ENCODE measurements at places on chromosomes 6 and 20. TPM values are rescaled to one million over a fixed set of nuclear protein-coding genes. Genes with fewer than 3 reads are reported as not detected.

DNA sequence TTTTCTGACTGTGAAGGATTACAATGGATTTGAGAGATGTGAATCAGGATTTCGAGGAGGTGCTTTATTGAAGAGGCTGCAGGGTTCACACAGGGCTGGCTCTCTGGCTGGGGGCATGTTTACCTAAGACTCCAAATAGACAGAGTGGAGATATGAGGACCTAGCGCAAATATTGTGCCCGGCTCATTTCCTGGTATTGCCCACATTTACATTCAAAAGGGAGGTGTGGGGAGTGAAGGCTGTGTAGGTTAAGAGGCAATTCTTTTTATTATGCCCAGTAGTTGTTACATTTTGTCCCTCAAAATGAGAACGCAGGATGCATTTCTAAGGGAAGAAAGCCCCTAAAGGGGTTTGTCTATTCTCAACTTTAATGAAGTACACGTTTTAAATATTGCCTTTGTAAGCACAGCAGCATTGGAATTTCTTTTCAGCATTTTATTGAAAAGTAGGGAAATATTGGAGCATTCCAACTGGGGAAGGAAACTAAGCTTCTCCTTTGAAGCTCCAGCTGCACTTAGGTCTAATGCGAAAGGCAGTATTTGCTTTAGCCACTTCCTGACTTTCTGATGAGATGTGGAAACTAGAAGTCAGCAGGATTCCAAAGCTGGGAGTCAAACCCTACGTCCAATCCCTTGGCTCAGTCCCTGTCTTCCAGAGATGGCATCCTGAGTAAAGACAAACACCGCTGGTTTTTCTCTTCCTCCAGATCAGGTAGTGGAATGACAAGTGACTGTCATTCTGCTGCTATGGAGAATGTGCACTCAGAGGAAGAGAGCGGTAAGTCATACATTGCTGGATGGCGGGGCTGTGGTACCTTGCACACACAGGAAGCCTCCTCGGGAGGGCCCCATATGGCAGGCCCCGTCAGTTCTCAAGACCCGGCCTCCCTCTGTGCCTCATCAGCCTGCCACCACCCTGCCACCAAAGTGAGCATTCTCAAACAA, 70.7 kb downstream of the MYB start:
- no peak for DNase-seq

- DNase-seq = no peak
Measured at GRCh38 chr6:90219209-90219985, 77.2 kb downstream of the BACH2 start.

DNA sequence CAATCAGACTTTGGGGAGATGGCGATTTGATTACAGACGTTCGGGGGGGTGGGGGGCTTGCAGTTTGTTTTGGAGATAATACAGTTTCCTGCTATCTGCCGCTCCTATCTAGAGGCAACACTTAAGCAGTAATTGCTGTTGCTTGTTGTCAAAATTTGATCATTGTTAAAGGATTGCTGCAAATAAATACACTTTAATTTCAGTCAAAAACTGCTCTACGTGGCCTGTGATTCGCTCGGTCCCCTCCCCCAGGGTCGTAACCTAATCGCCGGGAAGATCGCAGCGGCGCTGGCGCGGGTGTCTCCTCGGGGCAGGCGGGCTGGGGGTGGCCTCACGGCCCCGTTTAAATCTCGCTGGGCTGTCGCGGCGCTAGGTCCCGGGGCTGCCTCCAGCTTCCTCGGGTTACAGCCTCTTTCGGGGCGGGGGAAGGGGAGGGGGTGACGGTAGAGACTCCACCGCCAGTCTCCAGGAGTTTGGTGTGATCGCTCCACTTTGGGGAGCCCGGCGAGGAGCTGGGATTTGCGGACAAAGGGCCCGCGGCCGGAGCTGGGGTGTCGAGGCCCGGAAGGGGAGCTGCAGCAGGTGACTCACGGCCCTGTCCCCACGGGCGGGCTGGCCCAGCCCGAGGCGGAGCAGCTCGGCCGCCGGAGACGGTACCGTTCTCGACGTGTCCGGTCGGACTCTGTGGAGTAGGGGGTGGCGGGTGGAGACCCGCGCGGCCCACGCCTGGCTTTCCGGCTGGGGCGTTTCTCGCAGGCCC, 4.2 kb downstream of the FOXC1 start:
- DNase-seq = no peak

- no peak for DNase-seq
Measured at GRCh38 chr20:33871362-33871761, 60.2 kb downstream of the CHMP4B start.

DNA sequence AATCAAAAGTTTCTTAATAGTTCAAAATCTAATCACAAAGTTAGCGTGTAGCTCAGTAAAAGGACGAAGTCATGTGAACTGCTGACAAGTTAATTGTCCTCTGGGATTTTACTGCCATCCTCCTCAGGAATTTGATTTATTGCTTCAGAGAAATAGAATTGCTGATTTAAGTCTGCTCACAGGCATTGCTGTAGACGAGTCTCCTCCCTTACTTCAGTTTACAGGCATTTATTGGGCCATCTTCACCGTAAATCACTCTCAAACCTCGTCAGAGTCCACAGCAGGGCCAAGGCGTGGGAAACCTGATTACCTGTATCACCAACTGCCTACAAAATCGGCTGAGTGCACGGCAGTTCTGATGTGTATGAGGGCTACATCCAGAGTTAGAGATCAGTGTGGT, 119.1 kb upstream of the PDE10A start:
- DNase-seq = no peak

- no peak for DNase-seq
Measured at GRCh38 chr6:167756597-167756996, 70.1 kb upstream of the AFDN start.

DNA sequence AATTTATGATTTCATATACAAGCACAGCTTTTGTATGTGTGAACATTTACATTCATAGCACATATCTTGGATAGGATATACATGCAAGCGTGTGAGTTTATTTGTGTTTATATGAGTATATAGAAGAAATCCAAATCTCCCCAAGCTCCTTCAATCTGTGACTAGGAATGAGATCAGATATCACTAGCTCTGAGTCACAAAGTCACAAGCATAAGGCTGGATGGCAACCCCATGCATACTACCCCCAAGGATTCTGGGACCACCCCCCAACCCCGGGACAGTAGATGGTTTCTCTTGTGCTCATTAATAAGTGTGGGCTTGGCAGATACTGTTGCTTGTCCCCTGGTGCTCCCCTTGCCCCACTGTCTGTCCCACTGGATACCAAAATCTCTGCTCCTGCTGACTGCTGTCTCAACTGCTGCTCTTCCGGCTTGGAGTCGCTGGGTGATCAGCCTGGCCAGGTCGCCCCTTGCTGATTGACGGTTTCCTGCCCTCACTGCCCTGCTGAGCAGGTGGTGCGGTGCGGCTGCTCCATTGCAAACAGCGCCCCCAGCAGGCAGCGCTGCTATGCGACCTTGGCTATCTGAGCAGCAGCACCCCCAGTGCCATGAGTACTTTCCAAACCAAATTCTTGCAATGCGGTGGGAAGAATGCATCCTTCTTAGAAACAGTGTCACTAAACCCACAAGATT, 279.4 kb downstream of the CD83 start:
- peak; percentile 46 for DNase-seq

- peak; percentile 89 for DNase-seq
Measured at GRCh38 chr6:157221049-157221816, 102.1 kb downstream of the TMEM242 start.

GRCh38 chr20:59765599-59766177, 161.3 kb downstream of the PHACTR3 start:
- no peak for DNase-seq

DNA sequence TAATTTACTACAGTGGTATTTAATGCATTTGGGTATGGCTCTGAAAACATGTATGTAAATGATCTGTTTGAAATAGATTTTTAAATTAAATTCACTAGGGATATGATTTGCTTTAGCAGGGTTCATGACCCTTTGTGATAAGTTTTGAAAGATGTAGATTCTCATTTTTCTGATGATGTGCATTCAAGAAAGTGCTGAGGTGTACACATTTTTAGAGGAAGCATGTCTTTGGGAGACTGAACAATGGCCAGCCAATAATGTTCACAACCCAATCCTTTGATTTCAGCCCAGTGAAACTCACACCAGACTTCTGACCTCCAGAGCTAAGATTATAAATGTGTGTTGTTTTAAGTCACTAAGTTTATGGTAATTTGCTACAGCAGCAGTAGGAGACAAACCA, 71.1 kb downstream of the TMEM244 start:
- no peak for DNase-seq

GRCh38 chr6:11166948-11167347, 55.4 kb upstream of the ERVFRD-1 start:
- DNase-seq = no peak

DNA sequence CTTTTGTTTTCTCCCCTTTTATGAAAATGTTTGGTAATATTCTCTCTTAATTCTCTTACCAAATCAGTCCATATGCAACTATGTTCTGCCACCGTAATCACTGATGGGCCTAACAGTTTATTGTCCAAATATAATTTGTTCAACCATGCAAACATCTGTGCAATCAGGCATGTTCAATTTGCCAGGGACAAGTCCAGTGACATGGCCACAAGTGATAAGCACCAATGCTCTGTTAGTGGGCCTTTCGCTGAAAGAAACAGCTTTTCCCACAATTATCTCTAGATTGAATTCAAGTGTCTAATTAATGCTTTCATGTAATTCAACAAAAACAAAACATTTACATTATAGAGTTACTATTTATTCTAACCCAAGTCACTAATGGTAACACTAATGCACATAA, 53.3 kb downstream of the EPB41L2 start:
- DNase-seq = no peak

GRCh38 chr6:167856999-167857660, 30.4 kb downstream of the AFDN start:
- DNase-seq = no peak

DNA sequence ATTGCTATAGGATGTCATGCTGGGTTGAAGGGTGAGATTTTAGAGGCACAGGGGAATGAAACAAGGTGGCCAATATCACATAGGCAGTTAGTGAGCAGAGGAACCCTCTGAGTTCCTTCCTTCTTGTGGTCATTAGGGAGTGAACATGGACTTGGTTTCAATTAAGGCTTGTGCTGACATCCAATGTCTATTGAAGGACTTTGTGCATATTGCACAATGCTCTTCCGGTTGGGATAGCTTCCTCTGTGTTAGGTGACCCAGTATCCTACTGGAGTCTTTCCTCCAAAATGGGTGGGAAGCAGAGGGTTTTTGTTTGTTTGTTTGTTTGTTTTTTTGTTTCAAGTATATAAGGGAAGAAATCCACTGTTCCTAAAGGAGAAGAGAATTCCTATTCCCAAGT, 98.5 kb downstream of the HDGFL1 start:
- DNase-seq = no peak

DNA sequence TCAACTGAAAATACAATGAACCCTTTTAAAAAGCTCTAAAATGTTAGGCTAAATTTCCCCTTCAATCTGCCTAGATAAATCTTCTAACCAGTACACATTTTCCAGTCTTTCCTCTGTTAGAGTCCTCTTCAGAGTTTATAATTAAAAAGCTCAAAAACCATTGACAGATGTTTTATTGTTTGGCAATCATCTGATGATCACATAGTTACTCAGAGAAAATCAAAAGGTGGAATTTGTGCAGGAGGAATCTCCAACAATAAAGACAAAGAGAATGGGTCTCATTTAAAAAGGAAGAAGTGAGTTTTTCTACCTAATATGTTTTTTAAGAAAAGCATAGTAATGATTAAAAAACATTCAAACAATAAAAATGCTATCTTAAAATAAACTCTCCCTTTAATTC, 3.1 kb downstream of the TRAPPC3L start:
- no peak for DNase-seq

- DNase-seq = no peak
Measured at GRCh38 chr20:5569021-5569420, 181.2 kb upstream of the SHLD1 start.

DNA sequence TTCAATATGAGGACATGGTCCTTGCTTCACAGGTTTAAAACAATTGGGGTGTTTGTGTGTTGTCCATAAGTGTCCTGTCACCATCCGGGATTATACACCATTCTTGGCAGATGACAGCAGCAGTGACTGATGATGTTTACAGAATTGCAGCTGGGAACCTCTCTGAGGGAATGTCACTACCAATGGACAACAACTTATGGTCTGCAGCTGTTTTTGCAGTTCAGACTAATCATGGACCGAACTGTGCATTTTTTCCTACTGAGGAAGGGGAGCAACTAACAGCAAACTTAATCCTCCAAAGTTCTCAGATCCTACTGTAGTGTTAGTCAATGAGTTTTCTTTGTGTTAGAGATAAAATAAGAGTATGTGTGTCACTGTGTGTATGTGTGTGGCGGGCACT, 26.0 kb downstream of the FAM229B start:
- DNase-seq = no peak

DNA sequence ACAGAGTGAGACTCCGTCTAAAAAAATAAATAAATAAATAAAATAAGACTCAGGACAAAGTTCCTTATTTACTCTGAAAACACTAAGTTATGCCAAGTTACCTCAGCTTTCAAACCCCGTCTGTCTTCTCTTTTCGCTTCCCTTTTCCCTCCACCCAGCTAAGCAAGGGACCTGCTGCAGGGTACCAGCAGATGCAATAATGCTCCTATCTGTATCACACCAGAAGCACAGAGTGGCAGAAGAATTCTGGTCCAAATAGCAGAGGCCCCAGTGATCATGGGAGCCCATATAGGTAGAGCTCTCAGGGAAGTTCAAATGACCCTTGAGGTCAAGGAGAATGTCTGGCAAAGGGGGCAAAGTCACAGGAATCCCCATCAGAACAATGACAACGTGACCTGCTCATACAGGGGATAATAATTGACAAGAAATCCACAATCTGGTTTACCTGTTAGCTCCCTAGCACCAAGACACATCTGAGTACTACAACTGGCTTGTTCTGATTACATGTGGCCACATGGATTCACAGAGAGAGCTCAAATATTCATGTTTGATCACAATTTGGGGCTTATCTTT, 8.7 kb downstream of the GCM1 start:
- no peak for DNase-seq

The NOX3 gene
- not detected for total RNA-seq

The PRSS16 gene
- 0.86 TPM for total RNA-seq

The EBF4 gene
- total RNA-seq = 0.99 TPM

The C20orf204 gene
- total RNA-seq = 9.7 TPM

The DDR1 gene
- 11.3 TPM for total RNA-seq

The SRMS gene
- total RNA-seq = not detected

The NUP43 gene
- 67.6 TPM for total RNA-seq

The SIRT5 gene
- total RNA-seq = 15.9 TPM

The PDE7B gene
- total RNA-seq = 0.42 TPM

The NMBR gene
- not detected for total RNA-seq

The TSBP1 gene
- not detected for total RNA-seq

All from activated naive CD8-positive, alpha-beta T cell treated with anti-CD3 and anti-CD28 coated beads, Interleukin-2, amount 10 ng/mL, durations not matched to agents 7 days and 5 days (primary cell).